ENCODE measurements at places on chromosomes 1 and 21.

GRCh38 chr1:239155466-239156091 is 230.8 kb upstream of the CHRM3 start:
- no peak for DNase-seq

DNA sequence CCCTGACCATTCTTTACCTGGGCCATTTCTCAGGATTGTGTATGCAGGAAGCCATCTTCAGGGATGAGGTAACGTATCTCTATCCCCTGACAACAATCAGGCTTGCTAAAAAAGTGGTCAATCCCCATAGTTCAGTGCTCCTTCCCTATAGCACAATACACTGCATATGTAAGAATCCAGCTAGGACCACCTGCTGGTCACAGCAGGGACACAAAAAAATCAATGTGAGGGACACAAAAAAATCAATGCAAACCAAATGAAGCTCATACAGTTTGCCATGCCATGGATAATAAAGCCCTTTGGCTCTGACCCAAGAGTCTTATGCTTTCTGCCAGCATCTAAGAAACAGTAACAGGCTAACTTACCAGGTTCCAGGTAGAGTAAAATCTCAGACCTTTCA is 16.3 kb downstream of the ACBD6 start:
- DNase-seq, result no peak

DNA sequence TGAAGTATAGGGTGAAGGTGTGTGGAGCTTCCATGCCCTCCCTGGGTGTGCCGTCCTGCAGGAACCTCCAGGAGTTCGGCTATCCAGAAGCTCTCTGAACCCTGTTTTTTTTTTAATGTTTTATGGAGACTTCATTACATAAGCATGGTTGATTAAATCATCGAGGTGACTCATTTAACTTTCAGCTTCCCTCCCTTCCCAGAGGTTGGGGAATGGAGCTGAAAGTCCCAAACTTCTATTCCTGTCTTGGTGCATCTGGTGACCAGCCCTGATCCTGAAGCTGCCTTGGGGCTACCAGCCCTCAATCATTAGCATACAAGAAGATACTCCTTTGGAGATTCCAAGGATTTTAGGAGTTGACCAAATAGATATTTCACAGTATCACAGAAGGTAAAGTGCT is 9.5 kb downstream of the RRP15 start:
- DNase-seq, result no peak

DNA sequence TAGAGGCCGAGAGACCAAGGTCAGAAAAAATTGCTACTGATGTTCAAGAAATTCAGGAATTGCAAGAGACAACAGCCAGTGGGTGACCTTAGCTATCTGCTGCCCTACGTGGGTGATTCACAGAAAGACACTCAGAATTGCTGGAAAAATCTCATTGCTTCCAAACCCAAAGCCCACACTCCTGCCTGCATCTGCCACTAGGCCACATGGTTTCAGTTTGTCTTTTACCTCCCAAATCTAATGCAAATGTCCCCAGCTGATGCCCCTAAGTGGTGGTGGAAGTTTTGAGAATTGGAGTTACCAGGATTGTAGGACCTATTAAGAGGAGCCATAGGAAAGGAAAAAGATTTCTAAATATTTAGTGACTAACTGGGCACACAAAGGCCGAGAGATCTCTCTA is 341.5 kb upstream of the CHRM3 start:
- DNase-seq, result no peak

- DNase-seq, result no peak
These were observed 77.5 kb downstream of the OMA1 start for GRCh38 chr1:58469016-58469415.

GRCh38 chr1:116110567-116111523 is at the start of gene MAB21L3:
Gene MAB21L3 (plus strand): TSS chr1:116111399. CDS start chr1:116112616, 1,217 bp downstream.
- no peak for DNase-seq

DNA sequence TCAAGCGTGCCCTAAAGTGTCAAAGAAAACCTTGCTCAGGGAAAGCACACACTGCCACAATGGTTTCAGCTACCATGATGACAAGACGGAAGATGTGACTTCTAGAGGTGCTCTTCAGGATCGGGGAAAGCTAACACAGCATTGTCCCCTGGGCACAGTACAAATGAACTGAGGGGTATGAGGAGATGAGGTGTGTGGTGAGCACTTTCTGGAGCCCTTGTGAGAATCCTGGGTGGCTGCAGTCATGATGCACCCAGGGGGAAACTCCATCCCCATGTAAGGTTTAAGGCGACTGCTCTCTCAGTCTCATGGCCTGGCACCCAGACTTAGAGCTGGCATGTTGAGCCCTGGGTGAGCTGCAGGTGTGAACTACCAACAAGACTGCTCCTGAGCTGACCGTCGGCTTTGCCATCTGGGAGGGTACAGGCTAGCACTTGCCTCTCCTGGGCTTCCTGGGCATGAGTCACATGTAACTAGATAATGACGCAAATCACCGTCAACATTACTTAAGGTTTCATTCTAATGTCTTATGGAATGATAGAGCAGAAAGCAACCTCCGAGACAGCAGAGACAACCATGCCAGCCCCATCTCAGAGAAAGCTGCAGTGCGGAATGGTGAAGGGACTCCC is 144.6 kb downstream of the CLIC6 start:
- DNase-seq, result no peak

- no peak for DNase-seq
These were observed 15.1 kb upstream of the CDC42BPA start for GRCh38 chr1:227333423-227333822.

DNA sequence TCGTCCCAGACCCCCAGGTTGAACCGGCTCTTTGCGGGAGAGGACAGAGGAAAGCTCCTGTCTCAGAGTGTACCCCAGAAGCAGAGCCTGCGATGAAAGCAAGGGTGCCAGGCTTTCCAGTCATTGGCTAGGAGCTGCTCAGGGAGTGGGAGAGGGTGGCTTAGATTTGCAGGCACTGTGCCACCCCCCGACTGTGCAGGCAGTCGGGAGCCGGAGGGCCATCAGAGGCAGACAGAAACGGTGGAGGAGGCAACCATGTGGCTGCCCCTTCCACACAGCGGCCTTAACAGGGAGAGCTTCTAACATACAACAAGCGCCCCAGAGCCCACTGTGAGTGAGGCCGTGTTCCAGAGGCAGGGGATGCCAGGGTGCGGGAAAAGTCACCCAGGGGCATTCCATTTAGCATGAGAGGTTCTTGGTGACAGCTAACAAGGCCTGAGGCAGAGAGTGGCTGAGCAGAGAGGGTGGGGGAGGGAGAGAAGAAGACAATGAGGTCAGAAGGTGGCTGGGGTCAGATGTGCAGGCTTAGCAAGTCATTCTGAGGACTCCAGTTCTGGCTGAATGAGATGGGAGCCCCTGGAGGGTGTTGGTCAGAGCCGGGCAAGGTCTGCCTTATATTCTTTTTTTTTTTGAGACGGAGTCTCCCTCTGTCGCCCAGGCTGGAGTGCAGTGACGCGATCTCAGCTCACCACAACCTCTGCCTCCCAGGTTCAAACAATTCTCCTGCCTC is 9.5 kb upstream of the C1orf167 start:
- no peak for DNase-seq

- DNase-seq, result no peak
These were observed 31.0 kb upstream of the NFIA start for GRCh38 chr1:61051443-61051718.

GRCh38 chr1:29828526-29829447 is 592.5 kb downstream of the PTPRU start:
- no peak for DNase-seq

- DNase-seq, result no peak
These were observed 16.6 kb upstream of the RNF223 start for GRCh38 chr1:1090424-1091343.

- DNase-seq, result no peak
These were observed 310.0 kb upstream of the C1orf174 start for GRCh38 chr1:4210043-4210442.

DNA sequence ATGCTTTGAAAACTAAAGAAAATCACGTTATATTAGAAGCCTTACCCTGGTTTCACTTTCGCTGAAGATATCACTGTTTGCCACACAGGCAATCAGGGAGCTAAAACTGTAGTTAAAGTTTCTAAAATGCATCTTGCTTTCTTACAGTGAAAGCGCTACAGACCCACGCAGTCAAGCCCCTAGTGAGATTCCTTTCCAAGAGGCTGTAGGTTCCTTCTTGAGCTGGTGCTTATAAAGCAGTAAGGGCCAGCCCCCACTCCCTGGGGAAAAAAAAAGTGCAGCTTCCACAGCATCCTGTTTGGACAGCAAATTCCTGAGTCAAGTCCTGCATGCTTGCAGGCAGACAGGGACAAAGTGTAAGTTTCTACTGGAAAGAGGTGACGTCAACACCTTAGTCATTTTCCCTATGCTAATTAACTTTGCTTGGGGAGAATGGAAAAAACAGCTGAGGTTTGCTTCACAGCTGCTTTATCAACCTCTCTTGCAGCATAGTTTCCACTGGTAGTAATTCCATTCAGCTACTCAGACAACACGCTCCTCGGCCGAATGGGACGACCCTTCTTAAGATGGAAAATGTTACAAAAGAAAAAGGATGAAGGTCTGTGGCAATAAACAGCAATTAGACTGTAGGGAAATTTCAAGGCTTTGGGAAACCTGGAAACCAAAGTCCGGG is 14.7 kb upstream of the KCNE1 start:
- DNase-seq, result peak; percentile 5

GRCh38 chr1:154851392-154852177 is 18.5 kb downstream of the KCNN3 start:
- DNase-seq, result no peak

DNA sequence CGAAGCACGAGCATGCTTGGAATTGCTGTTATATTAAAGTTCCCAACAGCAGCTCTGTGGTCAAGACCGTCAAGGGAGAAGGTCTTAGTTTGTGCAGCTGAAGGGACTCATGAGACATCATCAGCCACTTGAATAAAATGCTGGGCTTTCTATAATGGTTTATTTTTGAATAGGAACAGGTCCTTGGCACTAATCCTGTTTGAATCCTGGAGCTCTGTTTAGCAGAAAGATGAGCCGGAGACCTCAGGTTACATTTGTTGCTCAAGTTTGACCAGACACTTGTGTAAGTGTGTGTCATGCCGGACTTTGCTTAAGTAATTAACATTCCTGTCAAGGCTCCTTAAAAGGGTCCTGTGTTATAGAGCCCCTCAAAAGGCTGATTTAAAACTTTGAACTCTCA is 186.5 kb downstream of the ROR1 start:
- DNase-seq, result no peak

DNA sequence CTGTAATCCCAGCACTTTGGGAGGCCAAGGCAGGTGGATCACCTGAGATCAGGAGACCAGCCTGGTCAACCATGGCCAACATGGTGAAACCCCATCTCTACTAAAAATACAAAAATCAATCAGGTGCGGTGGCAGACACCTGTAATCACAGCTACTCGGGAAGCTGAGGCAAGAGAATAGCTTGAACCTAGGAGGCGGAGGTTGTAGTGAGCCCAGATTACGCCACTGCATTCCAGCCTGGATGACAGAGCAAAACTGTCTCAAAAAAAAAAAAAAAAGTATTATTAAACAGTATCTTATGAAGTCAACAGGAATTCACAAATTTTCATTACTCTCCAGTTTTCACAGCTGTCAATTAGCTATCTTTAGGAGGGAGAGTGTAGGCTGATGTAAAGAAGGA is 3.8 kb downstream of the ACBD6 start:
- no peak for DNase-seq

DNA sequence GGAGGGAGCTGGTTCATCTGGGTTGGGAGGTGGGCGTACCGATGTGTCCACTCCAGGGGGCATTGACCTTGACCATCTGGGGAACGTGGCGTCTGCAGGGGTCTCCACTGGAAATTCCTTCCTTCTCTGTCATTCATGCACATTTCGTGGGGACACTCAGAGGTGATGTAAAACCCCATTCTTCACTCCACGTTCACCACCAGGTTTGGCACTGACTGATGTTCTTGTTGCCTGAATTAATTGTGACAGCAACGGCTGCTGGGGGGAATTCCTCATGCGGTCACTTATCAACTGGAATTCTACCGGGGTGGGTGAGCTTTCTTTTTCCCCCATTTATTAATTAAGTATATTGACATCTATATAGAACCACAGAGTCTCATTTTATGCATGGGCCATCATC is 18.1 kb upstream of the POFUT2 start:
- DNase-seq, result no peak

DNA sequence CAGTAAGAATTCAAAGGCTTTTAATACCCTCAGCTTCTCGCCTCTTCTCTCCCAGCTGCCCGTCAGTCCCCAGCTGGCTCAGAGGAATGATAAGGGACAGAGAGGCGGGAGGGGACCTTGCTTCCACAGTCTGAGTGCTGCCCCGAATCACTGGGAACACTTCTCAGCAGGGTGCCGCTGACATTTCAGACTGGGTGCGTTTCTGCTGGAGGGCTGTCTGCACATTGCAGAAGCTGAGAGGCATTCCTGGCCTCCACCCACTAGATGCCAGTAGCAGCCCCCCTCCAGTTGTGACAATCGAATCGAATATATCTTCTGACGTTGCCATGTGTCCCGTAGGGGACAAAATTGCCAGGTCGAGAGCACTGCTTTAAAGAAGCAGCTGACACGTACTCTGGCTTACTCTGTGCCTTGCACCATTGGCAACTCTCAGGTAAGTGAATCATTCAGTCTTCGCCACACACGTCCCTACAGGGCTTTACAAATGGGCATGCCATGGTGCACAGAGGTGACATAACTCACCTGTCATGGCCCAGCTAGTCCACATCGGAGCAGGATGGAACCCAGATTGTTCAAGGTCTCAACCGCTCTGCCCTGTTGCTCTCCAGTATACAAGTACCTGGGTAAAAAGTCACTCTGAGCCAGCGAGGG is 23.9 kb downstream of the CTNNBIP1 start:
- no peak for DNase-seq

- no peak for DNase-seq
These were observed 35.4 kb downstream of the TMPRSS15 start for GRCh38 chr21:18368205-18368604.

DNA sequence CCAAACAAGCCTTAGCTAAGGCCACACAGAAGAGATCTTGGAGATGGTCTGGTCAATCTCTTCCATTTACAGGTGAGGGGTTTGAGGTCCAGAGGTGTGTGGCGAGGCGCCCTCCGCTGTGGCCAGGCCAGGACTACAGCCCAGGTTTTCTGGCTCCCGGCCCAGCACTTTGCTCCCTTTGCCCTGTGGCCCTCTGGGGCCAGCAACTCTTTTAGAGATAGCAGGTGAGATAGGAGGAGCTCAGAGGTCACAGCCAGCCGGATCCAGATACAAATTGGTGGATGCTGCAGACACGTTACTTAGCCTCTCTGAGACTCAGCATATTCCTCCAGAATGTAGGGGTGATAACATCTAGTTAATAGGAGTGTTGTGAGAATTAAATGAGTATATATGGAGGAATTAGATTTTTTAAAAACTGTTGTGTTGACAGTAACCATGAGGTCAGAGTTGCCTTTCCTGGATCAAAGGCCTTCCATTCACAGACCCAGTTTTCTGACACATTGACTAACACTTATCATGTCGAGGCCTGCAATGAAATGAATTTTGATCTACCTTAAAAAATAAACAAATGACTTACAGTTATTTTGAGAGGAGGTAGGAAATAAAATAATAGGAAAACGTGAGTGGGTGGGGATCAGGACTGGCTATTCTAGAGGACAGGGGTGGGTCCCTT is 16.6 kb downstream of the TEX35 start:
- DNase-seq, result no peak
